T-helper 2 cell treated with Interferon-gamma antibody and Interleukin-4, amounts not matched to agents 100 ng/mL and 5 ng/mL, for 36 hours (primary cell): ENCODE measurements at places on chromosomes 5 and 9. TPM values are rescaled to one million over a fixed set of nuclear protein-coding genes. Genes with fewer than 3 reads are reported as not detected.

Gene PHYHD1
- total RNA-seq: 1.2 and 1.9 TPM in 2 replicates

Gene SAPCD2
- 32.9 TPM in 2 replicates for total RNA-seq

Gene AGXT2
- total RNA-seq: not detected in 2 replicates

Gene INSL6
- total RNA-seq: not detected in 2 replicates

Gene MOB3B
- 0.34 and 0.39 TPM in 2 replicates for total RNA-seq

Gene ENHO
- not detected in 2 replicates for total RNA-seq

Gene BAAT
- not detected in 2 replicates for total RNA-seq

Gene SPINK6
- not detected in 2 replicates for total RNA-seq

Gene SLCO6A1
- not detected in 2 replicates for total RNA-seq

Gene DMRT3
- not detected in 2 replicates for total RNA-seq

Gene MELK
- total RNA-seq: 52.6 and 56.0 TPM in 2 replicates

Gene NRG2
- total RNA-seq: not detected in 2 replicates

Gene CMBL
- 0.84 and 0.98 TPM in 2 replicates for total RNA-seq

Gene MARCOL
- not detected in 2 replicates for total RNA-seq

Gene SRA1
- total RNA-seq: 39.3 and 41.2 TPM in 2 replicates

Gene DIPK1B
- 1.1 and 1.3 TPM in 2 replicates for total RNA-seq

Gene HNRNPAB
- total RNA-seq: 280 and 283 TPM in 2 replicates

Gene CEL
- total RNA-seq: 2.5 TPM in 2 replicates

Gene POMT1
- total RNA-seq: 34.9 and 36.5 TPM in 2 replicates

Gene PPIP5K2
- 69.9 and 70.8 TPM in 2 replicates for total RNA-seq

Gene TSSK1B
- not detected in 2 replicates for total RNA-seq

Gene C9
- total RNA-seq: not detected in 2 replicates
